ENCODE measurements at places on chromosomes 7 and 10. TPM values are rescaled to one million over a fixed set of nuclear protein-coding genes. Genes with fewer than 3 reads are reported as not detected.

Gene DYDC2
- total RNA-seq: 0.10 TPM

DNA sequence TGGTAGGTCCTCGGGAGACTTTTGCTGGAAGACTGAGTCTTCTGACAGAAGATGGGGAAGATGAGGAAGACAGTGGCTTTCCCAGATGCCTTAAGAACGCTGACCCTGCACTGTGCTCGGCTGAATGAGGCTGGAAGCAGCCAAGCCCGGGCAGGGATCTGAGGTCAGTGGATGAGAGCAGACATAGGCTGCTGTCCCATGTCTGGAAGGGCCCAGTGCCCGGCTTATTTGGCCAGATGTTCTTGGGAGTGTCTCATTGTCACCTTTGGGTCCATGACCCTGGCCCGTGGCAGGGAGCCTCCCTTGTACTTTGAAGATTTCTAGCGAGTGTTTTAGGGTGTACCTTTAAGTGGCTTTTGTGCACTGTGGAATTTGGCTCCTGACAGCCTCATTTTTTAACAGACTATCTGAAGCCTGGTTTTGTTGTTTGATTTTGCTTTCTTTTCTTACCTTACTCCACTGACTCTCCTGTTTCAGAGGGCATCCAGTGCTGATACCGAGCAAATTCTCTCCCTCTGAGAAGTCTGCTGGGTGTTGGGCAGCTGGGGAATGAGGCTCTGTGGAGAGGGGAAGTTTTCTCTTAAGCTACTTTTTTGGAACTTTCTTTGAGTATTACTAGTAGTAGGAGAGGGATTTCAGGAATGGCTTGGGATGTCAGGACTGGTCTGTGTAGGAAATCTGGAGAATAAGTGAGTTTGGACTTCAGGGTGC is 61.4 kb downstream of the CREB5 start:
- DNase-seq: no peak

DNA sequence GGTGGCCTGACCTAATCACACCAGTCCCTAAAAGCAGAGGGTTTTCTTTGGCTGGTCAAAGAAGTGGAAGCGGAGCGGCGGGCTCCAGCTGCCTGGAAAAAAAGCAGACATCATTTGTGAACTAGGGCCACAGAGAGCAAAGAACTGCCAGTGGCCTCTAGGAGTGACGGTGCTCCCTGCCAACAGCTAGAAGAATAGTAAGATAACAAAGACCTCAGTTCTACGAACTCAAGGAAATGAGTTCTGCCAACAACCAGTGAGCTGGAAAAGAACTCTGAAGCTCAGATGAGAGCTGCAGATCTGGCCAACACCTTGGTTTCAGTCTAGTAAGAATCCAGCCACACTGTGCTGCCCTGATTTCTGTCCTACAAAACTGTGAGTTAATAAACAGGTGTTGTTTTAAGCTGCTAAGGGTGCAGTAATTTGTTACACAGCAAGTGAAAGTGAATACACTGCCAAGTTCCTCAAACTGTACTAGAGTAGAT is 178.0 kb downstream of the SRPK2 start:
- no peak for DNase-seq

GRCh38 chr7:23394488-23395171 is 75.7 kb downstream of the IGF2BP3 start:
- DNase-seq: no peak

GRCh38 chr10:127948791-127949190 is 41.9 kb downstream of the PTPRE start:
- DNase-seq: no peak

GRCh38 chr7:139075031-139075652 is 34.4 kb downstream of the ZC3HAV1 start:
- peak; percentile 72 for DNase-seq

- no peak for DNase-seq
Observed at GRCh38 chr10:48451969-48452878, 145.7 kb downstream of the MAPK8 start.

GRCh38 chr7:47210281-47210854 is 371.5 kb downstream of the TNS3 start:
- DNase-seq: no peak

GRCh38 chr10:48800007-48800675 is 115.5 kb downstream of the WDFY4 start:
- no peak for DNase-seq

Gene SAMD9
- total RNA-seq: 7.5 TPM

Gene CYP17A1
- total RNA-seq: not detected

- DNase-seq: no peak
Observed at GRCh38 chr7:584122-584465, 64.4 kb upstream of the PDGFA start.
